Memory B cell (primary cell): ENCODE measurements at places on chromosomes 2 and 18.

DNA sequence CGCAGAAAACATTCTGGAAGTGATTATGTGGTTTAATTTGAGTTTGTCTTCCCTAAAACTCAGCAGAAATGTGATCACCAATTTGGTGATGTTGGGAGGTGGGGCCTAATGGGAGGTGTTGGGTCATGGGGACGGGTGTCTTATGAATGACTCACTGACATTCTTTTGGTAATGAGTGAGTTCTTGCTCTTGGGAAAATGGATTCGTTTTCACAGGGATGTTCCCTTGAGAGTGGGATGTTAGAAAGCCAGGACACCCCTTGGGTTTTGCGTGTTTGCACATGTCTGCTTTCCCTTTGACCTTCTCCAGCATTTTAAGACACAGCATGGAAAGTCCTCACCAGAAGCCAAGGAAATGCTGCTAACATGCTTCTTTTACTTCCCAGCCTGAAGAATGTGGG is 321.5 kb upstream of the NT5C1B start:
- DNase-seq, result no peak

DNA sequence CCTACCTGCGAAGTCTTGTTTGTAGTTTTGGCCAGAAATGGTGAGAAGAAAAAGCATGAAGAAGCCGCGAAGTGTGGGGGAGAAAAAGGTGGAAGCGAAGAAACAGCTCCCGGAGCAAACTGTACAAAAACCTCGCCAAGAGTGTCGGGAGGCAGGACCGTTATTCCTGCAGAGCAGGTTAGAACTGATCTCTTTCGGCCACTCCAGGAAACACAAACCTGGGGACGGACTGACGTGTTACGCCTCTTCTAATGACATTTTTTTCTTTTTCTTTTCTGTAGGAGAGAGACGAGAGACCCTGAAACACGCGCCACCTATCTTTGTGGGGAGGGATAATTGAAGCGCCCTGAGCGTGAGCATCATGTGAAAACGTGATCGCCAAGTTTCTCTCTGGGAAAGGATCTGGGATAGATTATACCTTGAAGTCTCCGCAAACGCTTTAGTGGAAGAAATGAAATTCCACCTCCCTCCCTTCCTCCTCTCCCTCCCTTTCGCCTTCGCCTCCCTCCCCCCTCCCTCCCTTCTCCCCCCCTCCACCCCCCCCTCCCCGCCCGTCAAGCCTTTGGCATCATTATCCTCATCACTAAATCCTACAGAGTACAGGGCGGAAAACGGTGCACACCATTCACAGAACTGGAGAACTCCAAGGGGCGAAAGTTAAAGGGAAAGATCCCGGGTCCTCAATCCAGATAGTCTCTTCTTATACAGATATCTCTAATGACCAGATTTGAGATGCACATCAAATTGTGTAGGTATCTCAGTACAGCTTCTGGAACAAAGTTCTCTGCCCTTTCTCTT is at the start of gene ZEB2:
ZEB2 (minus strand) TSS at position 186 of the 798 bp plus-strand sequence. CDS start 2,769 bp downstream, outside the sequence.
- no peak for DNase-seq

- DNase-seq, result no peak
Observed at GRCh38 chr2:167484875-167485274, 596.6 kb downstream of the XIRP2 start.

DNA sequence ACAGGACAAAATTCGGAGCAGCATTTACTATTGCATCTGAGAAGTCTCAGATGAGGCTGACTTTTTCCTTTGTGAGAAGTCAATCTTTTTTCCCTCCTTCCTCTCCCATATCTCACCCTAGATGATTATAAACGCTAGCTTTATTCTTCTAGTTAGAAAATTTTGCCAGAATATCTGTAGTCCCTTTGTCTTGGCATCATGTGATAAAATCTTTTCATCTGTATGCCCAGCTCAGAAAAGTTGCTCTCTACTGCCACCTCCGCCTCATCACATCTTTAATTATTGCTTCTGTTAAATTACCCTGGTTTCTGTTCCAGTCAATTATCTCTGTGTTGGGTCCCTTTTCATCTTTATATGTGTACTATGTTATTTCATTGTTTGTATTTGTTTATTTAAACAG is 210.8 kb upstream of the SLC35G4 start:
- DNase-seq, result no peak
